Right ventricle myocardium superior (tissue), 1 donor: ENCODE measurements at places on chromosomes 2 and 18.

GRCh38 chr2:224778474-224778877 is 62.3 kb upstream of the CCDC195 start:
- DNase-seq = no peak

DNA sequence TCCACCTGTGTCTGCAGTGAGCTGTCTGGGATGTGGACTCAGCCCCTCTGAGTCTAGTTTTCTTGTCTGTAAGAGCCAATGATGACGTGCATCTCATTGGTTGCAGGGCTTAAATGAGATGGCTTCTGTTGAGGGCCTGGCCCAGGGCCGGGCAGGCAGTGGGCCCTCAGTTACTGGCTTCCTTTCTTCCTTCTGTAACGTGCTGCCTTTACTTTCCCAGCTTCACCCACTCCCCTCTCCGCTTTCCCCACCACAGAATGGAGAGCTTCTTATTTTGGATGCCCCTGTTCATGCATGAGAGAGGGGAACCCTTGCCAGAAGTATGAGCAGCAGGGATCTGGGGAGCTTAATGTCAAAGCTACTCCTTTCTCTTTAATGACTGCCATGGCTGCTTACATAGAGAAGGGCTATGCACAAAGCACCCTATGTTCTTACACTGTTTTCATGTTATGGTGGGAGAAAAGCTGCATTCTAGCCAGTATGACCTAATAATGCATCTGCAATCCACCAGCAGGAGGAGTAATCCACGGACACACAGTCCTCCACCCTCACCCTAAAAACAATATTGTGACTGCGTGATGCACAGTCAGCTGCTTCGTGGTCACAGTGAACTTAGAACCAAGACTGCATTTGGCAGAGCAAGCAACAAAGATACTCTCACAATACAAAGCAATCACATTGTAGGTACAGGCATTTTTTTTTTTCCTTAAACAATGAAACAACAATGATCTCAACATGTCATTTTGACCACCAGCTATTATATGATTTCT is 37.2 kb downstream of the CREG2 start:
- no peak for DNase-seq

DNA sequence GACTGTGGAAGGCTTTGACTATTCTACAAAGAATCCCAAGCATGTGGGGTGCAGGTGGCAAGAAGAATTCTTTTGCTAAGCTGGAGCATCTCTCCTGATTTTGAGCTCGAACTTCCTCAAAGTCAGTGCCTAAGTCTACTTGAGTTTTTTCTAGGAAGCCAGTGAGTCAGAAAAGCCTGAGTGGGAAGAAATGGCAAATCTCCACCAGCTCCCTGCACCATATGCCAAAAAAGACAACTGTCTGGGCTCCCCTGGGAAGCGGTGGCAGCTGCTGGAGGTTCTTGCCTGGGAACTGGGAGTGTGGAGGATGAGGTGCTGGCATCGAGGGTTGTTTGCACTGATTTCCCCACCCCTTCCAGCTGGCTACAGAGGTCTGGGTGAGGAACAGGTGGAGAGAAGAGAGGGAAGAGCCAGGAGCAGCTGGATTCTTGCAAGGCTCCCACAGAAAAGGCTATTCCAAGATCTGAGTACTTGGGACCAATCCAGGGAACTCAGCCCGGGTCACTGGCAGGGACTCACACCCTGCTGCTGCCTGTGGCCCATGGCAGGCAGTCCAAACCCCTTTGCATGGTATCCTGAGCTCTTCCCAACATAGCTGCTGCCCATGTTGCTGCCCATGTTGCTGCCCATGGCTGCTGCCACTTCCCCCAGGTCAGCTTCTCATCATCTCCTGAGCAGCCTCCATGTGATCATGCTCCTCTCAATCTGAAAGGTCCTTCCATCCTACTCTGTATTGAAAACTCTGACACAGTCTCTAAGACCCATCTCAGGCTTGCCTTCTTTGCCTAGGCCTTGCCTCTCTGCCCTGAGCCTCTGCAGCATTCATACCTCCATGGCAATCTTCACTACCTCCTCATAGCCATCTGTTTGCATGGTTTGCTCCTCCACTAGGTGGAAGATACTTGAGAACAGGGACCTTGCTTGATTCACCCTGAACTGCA is 128.3 kb upstream of the SPATS2L start:
- peak; percentile 53 for DNase-seq

DNA sequence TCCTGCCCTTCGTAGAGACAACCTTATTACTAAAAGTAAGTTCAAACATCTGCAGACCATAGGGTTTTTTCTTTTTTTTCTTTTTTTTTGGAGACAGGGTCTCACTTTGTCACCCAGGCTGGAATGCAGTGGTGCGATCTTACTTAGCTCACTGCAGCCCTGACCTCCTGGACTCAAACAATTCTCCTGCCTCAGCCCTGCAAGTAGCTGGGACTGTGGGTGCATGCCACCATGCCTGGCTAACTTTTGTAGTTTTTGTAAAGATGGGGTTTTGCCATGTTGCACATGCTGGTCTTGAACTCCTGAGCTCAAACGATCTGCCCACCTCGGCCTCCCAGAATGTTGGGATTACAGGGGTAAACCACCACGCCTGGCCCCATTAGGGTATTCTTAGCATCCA is 32.4 kb downstream of the HADHA start:
- no peak for DNase-seq

GRCh38 chr2:187320846-187321245 is 127.2 kb downstream of the CALCRL start:
- no peak for DNase-seq

DNA sequence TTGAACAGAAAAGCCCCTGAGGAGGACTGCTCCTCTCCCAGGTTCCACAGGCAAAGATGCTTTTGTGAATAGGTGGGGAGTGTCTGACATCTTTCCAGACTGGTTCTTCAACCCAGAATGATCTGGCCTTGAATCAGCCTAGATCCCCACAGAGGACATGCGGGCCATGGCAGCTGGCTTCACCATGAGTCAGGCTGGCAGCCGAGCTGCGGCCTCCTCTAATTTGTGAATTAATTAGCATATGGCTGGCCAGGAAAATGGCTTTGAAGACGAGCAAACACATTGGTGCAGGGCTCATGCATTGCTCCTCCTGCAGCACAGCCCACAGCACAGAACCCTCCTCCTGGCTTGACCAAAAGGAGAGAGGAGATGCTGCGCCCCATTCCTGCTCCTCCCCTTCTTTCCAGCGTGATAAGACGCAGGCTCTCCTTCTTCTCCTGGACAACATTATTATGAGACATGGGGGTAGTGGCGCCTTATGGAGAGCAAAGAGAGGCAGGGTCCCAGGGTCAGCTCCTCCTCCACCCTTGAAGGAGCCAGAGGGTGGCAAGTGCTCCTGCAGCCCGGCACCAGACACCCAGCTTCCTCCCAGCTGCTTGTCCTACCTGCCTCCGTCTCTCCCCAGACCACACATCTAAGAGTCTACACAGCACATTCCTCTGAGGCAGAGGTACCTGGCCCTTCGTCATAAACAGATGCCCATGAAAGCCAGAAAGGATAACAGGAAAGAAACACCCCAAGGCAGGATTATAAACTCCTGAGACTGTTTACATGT is 66.7 kb downstream of the EDAR start:
- DNase-seq = no peak

- no peak for DNase-seq
Observed at GRCh38 chr2:52141076-52141475, 1109.1 kb upstream of the NRXN1 start.

DNA sequence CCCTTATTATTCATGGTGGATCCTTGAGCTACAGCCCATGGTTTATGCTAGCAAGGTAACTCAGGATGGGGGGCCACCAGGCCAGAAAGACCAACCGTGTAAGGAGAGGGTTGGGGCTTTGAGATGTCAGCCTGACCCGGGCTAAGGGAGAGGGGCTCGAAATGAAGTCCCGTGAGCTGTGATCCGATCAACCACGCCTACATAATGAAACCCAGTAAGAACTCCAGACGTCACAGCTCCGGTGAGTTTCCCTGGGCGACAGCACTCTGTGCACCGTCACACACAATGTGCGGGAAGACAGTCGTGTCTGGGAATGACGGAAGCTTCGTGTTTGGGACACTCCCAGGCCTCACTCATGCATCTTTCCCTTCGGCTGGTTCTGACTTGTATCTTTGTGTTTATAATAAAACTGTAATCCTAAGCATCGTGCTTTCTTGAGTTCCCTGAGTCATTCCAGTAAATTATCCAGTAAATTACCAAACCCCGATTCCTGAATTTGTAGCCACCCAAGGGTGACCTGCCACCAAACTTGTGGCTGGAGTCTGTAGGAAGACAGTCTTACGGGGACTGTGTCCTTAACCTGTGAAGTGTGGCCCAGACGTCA is 44.2 kb downstream of the CYP27C1 start:
- DNase-seq = no peak

DNA sequence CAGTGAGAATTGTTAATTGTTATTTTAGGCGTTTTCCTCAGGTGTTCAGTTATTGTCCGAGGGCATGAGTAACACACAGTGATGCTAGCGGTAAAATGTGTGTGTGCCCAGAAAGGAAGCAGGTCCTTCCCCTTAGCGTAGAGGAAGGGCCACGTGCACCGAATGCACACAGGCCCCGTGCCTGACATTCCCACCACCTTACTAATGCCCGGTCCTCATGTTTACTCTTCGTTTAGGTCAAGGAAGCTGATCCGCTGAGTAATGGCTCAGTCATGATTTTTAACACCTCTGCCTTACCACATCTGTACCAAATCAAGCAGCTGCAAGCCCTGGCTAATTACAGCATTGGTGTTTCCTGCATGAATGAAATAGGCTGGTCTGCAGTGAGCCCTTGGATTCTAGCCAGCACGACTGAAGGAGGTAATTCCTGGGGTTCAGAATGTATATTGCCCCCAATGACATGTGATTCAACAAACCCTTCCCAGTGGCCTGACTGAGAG is 76.7 kb downstream of the MERTK start:
- DNase-seq = no peak

DNA sequence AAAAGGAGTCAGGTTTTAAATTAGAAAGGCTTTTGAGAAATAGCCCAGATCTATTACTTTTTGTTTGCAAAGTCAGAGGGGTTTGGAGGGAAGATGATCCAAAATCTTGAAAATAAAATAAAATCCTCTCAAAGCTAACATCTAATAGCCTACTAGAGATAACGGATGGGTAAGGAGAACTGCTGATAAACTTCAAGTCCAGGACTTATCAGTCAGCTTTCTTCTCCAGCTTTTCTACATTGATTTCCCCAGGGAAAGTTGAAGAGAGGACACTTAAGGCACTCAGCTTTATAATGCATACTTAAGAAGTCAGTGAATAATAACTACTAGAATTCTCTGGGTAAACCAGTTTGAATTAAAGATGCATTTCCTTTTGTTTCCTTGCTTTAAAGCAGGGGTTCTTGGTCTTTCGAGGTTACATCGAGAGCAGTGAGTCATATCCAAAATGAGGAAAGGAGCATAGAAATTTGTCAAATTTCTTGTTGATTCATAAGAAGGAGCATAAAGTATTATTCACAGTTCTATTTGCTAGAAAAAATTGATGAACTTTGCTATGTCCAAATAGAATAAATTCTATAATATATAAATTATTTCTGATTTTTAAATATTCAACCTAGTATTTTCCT is 43.2 kb upstream of the ITPRID2 start:
- DNase-seq = no peak

DNA sequence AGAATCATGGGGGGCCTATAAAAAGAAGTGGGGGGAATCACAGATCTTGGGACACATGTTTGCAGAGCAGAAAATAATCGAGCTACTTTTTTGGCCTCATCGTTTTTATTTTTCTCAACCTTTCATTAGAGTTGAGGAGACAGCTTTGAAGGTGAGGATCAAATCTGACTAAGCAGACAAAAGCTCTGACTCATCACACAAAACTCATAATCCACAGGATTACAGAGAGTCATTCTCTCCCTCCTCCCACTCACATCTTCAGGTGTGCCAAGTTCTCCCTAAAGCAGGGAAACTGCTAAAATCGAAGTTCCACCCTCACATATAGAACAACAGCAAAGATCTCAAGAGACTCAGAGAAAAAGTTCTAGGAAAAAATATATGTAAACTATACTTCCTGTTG is 15.6 kb downstream of the BAZ2B start:
- DNase-seq = no peak

- no peak for DNase-seq
Observed at GRCh38 chr2:182132605-182133004, 147.0 kb downstream of the PPP1R1C start.

DNA sequence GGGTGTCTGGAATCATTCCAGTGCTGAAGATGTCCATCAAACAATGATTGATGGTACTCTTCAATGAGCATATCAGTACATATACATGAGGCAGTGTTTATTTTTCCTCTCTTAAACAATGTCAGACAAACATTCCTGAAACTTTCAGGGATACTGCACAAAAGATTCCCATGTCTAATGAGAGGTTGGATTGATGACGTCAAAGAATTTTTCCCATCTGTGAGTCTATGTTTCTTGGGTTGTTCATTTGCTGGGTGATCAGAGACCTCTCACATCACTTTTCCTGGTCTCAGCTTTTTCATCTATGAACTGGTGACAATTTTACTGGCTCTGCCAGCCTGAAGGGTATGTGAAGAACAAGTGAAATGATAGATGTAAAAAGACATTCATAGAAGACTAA is 325.5 kb downstream of the EN1 start:
- DNase-seq = no peak

DNA sequence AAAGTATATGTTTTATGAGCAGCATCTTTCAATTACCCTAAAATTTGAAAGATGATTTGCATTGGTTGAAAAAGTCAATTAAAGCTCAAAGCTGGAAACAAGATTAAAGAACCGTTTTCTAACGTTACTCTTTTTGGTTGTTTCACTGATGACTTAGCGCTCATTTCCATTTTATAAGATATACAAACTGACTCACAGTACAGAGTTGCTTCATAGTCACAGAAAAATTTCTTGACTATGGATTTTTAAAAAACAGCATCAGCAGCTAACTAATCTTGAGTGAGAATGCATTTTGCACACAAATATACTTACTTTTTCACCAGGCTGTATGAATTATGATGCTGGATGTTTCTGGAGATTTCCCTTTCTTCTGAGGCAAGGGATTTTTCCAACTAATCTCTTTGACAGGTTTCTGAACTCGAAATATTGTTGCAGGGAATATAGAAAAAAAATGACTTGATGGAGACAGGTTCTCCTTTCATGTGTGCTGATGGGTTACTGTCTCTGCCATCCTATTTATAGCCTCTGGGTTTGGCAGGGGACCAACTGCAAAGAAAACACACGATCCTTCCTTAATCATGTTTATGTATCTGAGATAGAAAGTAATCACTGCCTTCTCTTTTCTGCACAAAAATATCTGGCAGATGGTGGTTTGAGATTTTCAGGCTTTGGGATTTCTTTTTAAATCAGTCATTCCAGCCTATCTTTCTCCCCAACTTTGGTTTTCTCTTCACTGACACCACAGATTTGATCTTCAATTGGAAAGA is 129.4 kb upstream of the DAPL1 start:
- DNase-seq = no peak

- DNase-seq = no peak
Observed at GRCh38 chr2:12932192-12932591, 215.5 kb downstream of the TRIB2 start.
